Activated naive CD4-positive, alpha-beta T cell (primary cell): ENCODE measurements at places on chromosomes 13 and 19.

DNA sequence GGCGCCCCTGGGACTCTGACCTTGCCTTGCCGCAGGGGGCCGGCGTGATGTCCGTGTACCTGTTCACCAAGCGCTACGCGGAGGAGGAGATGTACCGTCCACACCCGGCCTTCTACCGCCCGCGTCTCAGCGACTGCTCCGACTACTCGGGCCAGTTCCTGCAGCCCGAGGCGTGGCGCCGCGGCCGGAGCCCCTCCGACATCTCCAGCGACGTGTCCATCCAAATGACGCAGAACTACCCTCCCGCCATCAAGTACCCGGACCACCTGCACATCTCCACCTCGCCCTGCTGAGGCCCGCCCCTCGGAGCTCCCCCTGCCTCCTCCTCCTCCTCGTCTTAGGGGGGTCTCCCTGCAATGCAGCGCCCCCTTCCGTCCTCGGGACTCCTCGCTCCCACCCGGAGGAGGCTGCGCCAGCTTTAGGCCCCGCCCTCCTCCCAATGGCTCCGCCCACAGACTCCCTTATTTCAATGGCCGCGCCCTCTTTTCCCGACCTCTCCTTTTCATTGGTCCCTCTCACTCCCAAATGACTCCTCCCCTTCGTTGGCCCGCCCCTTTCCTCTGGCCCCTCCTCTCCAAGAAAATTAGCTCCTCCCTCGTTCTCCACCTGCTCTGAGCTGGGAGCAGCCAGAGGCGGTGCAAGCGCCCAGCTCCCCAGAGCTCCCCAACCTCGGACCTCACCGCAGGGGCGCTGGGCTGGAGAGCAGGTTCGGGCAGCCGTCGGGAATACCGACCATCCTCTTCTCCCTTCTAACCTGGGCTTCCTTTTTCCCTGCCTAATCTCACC lies 20.5 kb upstream of the CACNG8 start:
- DNase-seq: no peak

- DNase-seq: no peak
These were observed 12.9 kb upstream of the ZNF470 start for GRCh38 chr19:56554272-56554869.

DNA sequence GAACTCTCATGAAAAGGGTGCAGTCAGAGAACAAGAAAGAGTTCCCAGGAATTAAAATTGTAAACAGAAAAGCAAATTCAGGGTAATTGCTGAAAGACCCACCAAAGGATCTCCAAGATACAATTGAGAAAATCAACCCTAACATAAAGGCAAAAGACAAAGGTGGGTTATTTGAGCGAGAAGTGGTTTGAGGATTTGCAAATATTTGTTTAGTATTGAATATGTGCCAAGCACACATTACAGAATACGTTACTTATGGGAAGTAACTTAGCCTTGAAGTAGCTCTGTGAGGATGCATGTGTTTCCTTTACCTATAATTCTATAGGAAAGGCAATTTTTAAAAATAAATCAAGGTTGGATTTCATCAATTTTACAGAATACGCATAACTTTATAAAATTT lies 10.0 kb upstream of the CEACAM21 start:
- DNase-seq: no peak

DNA sequence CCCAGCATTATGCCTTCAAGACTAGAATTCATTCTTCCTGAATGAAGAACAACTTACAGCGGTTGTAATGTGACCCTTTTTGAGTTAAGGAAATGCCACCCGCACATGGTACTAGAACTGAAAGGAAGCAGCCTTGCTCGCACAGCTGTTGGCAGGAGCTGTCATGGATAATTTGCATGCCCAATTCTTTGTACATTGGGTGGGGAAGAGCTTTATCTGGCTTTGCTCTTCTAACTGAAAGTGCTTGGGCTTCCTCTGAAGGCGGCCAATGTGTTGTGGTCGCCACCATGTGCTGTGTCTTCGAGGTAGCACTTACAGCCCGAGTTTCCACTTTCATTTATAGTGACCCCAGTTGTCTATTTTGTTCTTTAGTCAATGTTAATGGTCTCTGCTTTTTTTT lies 3.4 kb downstream of the CCNE1 start:
- no peak for DNase-seq

DNA sequence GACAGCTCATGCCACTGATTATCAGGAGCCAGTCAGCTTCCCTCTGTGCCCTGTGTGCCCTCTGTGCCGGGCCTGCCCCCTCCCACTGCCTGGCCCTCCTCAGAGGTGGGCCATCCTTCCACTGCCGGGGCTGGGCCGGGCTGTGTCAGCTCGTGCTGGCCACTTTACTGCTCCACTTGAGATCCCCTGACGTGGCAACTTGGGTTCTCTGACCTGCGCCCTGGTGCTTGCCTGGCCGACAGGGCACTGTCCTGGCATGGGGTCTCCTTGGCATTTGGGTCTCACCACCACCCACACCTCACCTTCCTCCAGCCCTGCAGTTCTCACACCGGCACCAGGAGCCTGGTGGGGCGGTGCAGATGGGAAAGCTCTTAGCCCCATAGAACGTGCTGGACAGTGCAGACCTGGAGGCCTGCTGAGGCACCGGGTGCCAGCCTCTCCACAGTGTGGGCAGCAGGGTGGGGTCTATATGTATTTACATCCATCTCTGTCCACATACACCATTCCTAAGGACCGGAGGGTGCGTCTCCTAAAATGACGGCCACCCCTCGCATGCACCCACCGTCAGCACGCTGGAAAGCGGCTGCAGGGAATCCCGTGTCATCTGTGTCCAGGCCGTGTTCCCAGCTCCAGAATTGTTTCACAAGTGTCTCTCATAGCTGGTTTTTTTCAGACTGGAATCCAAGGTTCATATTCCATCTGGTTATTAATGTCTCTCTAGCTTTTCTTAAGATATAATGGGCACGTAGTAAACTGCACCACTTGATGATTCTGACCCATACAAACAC lies 11.8 kb downstream of the DAZAP1 start:
- no peak for DNase-seq

DNA sequence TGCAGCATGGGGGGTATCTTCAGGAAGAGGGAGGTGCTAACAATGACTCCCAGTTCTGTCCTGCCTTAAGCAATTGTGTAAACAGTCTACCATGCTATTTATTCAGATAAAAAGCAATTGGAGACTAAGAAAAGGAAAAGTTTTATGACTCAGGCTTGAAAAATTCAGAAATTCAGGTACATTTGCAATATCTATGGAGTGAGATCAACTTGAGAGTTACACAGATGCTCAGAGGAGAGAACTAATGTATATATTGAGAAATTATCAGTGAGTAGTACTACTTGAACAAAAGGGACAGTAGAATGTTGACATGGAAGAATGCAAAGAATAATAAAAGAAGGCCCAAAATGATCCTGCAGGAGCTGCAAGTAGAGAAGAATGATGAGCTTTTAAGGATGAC lies 277.6 kb upstream of the DACH1 start:
- DNase-seq: no peak

GRCh38 chr13:99419591-99420243 lies 81.6 kb upstream of the TM9SF2 start:
- no peak for DNase-seq

DNA sequence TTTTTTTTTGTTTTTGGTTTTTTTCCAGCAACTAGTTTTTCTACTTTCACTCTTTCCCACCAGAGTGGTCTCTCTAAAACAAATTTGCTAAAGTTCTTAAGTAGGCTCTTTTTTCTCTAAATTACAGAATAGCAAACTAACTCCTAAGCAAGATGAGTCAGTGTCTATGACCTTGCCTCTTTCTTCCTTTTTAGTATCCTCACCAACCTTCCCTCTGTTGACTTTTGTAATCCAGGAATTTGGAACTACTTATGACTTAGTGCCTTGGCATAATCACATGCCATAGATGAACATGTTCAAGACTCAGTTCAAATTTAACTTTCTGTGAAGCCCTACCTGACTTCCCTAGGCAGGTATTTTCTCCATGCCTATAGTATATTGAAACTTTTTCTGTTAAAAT lies 32.3 kb upstream of the AKAP11 start:
- DNase-seq: no peak

GRCh38 chr19:17778251-17778967 lies 16.5 kb upstream of the B3GNT3 start:
- DNase-seq: no peak
